Astrocyte (in vitro differentiated cells and primary cell): ENCODE measurements at places on chromosomes 2 and 18. TPM values are rescaled to one million over a fixed set of nuclear protein-coding genes. Genes with fewer than 3 reads are reported as not detected.

Gene SFT2D3
- 2.9 and 3.0 TPM in 2 replicates for total RNA-seq

Gene ARHGEF33
- 0.10 and 0.30 TPM in 2 replicates for total RNA-seq

Gene MALL
- 0.19 and 0.36 TPM in 2 replicates for total RNA-seq

GRCh38 chr2:138531913-138532312 lies 30.3 kb downstream of the SPOPL start:
- no peak for DNase-seq

GRCh38 chr18:13890761-13891361 lies 24.5 kb downstream of the MC2R start:
- no peak for DNase-seq

GRCh38 chr2:177078416-177078815 lies 134.2 kb upstream of the HNRNPA3 start:
- DNase-seq, result no peak

DNA sequence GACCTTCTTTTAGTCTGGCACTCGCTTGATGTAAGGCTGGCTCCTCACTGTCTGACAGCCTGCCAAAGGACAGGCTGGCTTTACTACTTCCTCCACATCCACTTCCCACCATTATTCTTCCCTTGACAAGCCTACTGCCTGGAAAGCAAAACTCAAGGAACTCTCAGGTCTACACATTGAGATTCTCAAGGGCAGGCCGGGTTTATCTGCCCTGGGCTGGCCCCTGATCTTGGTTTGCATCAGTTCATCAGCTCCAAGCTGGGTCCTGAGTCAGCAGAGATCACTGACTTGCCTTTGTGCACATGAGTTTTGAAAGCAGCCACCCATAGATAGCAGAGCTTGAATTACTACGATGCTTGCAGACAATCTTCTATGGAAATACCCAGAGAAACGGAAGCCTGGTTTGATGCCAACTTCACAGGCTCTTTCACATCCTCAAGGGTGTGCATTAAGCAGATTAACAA lies 53.9 kb downstream of the KCTD18 start:
- no peak for DNase-seq

DNA sequence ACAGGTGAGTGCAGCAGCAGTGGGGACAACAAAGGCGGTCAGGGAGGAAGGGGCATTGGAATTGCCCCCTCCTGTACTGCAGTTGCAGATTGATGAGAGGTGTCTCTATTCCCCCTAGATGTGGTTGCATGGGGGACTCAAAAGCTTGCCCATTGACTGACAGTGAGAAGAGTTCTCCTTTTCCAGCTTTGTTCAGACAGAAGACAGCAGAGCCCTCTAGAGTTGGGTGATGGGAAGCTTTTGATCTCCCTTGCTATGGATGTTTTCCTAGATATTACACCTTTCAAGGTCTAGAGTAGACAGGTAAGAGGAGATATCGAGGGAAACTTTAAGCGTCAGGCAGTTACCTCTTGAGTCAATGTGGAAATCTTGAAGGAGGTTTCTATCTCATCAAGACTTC lies 2.9 kb downstream of the PROKR1 start:
- no peak for DNase-seq

DNA sequence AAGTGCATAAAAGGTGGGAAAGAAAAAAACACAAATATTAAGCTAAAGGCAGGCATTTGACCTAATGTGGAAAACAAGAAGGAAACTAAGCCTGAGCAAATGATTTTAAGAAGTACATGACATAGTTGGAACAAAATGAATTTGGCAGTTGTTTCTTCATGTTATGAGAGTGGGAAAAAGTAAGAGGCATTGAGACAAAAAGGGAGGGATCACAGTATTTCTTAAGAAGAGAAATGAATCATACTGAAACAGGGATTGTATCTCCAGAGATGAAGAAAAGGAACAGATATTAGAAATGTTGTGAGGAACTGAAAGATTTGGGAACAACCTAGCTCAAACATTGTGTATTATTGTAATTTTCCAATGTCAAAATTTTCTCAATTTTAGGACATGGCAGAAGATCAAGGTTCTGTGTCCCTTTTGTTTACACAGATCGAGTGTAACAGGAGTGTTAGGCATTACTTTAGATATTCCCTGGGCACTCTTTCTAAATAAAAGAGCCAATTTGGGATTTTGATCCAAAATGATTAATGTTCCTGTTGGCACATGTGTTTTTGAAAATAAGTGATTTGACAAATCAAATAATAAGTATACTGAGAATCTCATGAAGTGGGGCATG lies 98.6 kb downstream of the CALCRL start:
- DNase-seq, result peak; percentile 2

- DNase-seq, result no peak
These were observed 4.9 kb upstream of the SCN9A start for GRCh38 chr2:166380615-166381014.

DNA sequence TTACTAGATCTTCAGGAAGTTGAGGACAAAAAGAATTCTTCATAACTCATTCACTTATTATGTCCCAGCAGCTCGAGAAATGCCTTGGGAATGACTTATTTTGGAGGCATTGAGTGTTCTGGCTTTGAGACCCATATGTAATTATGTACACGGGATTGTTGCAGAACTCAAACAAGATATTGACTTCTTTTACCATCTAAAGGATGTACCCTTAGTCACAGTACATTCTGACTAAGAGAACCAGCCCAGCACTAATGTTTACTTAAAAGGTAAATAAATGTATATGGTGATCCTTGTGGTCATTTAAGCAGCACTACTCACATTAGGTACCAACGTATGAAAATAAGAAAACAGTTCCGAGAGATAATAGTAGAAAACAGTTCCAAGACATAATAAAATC lies 268.9 kb downstream of the ADCYAP1 start:
- no peak for DNase-seq

DNA sequence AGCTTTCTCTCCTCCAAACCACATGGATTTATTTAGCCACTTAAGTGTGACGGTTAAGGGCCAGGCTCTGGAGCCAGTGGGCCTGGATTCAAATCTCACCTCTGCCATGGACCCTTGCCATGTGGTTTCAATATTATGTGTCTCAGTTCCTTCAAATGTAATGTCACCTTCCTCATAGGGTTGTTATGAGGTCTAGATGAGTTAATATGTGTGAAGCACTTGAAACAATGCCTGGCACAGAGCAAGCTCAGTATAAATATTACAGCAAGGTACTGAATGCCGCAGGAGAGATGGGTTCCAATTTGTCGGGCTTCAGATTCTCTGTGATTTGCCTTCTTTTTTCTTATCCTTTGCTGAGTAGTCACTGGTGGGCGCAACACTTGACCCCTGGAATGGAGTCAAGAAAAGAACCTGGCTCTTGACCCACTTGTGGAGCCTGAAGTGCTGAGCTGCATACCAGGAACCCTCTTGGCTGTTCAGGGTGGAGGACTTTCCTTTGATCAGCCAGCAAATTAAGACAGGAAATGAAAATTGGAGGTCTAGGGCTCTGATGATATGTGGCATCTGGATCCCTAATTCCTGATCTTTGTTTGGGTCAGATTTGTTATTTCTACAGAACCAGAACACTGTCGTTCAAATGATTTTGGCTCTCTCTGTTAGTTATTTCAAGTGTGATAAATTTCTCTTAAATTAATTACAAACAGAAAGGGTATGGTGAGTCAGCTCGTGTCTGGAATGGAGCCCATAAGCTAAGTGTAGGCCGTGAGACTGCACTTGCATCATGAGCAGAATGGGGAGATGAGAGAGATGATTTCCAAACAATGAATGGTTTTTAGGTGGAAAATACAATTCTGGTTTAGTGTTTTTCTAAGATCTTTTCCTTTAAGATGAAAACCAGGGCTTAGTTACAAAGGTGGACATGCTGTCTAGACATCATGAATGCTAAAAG lies 293.0 kb downstream of the KCNS3 start:
- DNase-seq, result peak; percentile 87

GRCh38 chr2:177989029-177989885 lies 83.3 kb downstream of the PDE11A start:
- peak; percentile 93 for DNase-seq

DNA sequence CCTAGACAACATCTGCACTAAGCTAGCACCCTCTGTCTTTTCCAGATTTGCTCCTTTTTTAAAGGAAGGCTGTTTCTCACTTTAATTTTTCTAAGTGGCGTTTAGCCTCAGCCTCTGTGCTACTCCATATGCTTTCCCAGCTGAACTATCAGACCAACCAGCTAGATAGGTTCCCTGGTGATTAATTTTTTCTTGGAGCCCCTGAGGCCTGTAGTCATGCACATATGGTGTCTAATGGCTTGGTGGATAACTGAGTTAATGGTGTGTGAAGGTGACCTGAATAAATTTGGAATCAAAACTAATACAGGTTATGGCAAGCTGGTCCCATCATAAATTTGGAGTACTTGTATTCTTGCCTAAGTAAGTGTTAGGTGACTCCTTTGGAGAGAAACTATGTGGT lies 135.5 kb downstream of the MGAT5 start:
- DNase-seq, result no peak
